ENCODE measurements at places on chromosomes 6 and 20. TPM values are rescaled to one million over a fixed set of nuclear protein-coding genes. Genes with fewer than 3 reads are reported as not detected.

SGK2 gene
- not detected for total RNA-seq

MAN1A1 gene
- total RNA-seq: 24.0 TPM

LAMA5 gene
- 11.2 TPM for total RNA-seq

RIPOR3 gene
- total RNA-seq: 1.7 TPM

C6orf58 gene
- 1.4 TPM for total RNA-seq

HLA-DQB1 gene
- 0.16 TPM for total RNA-seq

PPIL6 gene
- total RNA-seq: 41.5 TPM

RHAG gene
- total RNA-seq: not detected

ROS1 gene
- under 0.01 TPM for total RNA-seq

CST2 gene
- total RNA-seq: not detected

ZC3H12D gene
- 1.1 TPM for total RNA-seq

LPA gene
- total RNA-seq: 1.4 TPM

EEF1A2 gene
- 214 TPM for total RNA-seq

TRIM31 gene
- not detected for total RNA-seq

ISM1 gene
- total RNA-seq: 1.6 TPM

FITM2 gene
- 9.8 TPM for total RNA-seq

ATP6V1G2 gene
- total RNA-seq: 54.0 TPM

MBOAT1 gene
- total RNA-seq: 3.1 TPM

RAET1G gene
- total RNA-seq: not detected

SAYSD1 gene
- 31.2 TPM for total RNA-seq

DEFB129 gene
- total RNA-seq: not detected

ARFGEF3 gene
- 65.7 TPM for total RNA-seq

IPCEF1 gene
- 29.5 TPM for total RNA-seq

TRIM38 gene
- 0.47 TPM for total RNA-seq

ID4 gene
- total RNA-seq: 132 TPM

DPPA5 gene
- not detected for total RNA-seq

SRMS gene
- not detected for total RNA-seq

KLC4 gene
- 20.7 TPM for total RNA-seq

TGM6 gene
- not detected for total RNA-seq

PLA2G7 gene
- 4.1 TPM for total RNA-seq

EFCAB8 gene
- not detected for total RNA-seq

Data from occipital lobe (tissue), 3 donors.